ENCODE measurements at places on chromosomes 16 and 17. TPM values are rescaled to one million over a fixed set of nuclear protein-coding genes. Genes with fewer than 3 reads are reported as not detected.

Gene FMNL1
- 7.0 TPM for total RNA-seq

GRCh38 chr17:72772331-72772821 lies 320.1 kb downstream of the SLC39A11 start:
- H3K4me1 ChIP-seq = no peaks in the 10 kb centered on the region
- no peaks in the 10 kb centered on the region for H3K27me3 ChIP-seq
- no peak for DNase-seq
- no peak overlapping the region for H3K4me3 ChIP-seq
- H3K27ac ChIP-seq = no peak overlapping the region

Gene GALR2
- not detected for total RNA-seq

DNA sequence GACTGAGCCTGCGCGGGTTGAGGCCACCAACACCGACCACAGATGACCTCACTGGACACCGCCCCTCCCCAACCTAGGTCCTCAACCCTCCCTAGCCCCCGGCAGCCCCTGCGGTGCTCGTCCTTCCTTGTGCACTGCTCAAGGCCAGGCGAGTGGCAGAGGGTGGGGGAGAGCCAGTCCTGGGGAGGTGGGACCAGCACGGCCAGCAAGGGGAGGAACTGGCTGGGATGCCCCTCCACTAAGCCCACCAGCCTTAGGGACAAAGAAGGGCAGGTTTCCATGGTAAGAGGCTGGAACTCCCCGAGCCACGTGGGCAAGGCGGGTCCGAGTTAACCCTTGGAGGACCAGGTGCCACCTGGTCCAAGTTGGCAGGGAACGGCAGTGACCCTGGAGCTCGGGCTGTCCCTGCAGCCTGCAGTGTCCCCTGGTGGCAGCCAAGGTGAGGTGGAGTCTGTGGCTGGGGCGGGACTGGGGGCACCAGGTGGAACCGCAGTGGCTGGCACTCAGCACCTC lies 9.2 kb downstream of the FSCN2 start:
- H3K27ac ChIP-seq = no peak overlapping the region
- no peaks in the 10 kb centered on the region for H3K27me3 ChIP-seq
- DNase-seq = no peak

- no peaks in the 10 kb centered on the region for H3K27me3 ChIP-seq
- H3K4me1 ChIP-seq = peaks cover 11% of the 10 kb centered on the region
- no peak overlapping the region for H3K4me3 ChIP-seq
- H3K36me3 ChIP-seq = peaks cover 37% of the 10 kb centered on the region
These were observed 7.4 kb downstream of the CNP start for GRCh38 chr17:41974031-41974430.

Gene TNS4
- not detected for total RNA-seq

GRCh38 chr16:51951668-51952298 lies 595.2 kb downstream of the TOX3 start:
- no peak for DNase-seq
- no peaks in the 10 kb centered on the region for H3K36me3 ChIP-seq
- H3K4me3 ChIP-seq = no peak overlapping the region
- peaks cover 2% of the 10 kb centered on the region for H3K27me3 ChIP-seq
- no peak overlapping the region for H3K27ac ChIP-seq
